ENCODE measurements at places on chromosomes 12 and 14.

GRCh38 chr12:14769466-14769968 lies 33.8 kb downstream of the WBP11 start:
- DNase-seq: no peak

- no peak for DNase-seq
These were observed 198.7 kb upstream of the PLEKHG7 start for GRCh38 chr12:92503971-92504593.

GRCh38 chr14:41615011-41615595 lies 8.4 kb downstream of the LRFN5 start:
- no peak for DNase-seq

DNA sequence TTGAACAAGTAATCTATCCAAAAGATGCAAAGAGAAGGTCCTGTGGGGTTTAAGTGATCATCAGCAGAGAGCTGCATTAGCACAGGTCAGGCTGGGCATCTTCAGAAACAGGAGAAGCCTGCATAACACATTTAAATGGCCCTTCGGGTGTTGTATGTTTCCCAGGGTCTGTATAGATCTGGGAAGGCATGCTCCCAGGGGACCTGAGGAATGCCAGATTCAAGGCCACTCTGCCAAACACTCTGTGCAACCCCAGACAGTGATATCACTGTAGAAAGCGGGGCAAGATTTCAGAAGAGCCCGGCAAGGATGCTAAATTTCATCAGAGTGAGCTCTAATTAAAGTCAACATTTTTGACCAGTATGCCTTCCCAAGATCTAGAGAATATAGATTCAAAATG lies 92.9 kb downstream of the ARMH4 start:
- DNase-seq: no peak
